Activated CD4-positive, alpha-beta T cell treated with anti-CD3 and anti-CD28 coated beads for 1 hour (primary cell): ENCODE measurements at places on chromosomes 16 and 17.

DNA sequence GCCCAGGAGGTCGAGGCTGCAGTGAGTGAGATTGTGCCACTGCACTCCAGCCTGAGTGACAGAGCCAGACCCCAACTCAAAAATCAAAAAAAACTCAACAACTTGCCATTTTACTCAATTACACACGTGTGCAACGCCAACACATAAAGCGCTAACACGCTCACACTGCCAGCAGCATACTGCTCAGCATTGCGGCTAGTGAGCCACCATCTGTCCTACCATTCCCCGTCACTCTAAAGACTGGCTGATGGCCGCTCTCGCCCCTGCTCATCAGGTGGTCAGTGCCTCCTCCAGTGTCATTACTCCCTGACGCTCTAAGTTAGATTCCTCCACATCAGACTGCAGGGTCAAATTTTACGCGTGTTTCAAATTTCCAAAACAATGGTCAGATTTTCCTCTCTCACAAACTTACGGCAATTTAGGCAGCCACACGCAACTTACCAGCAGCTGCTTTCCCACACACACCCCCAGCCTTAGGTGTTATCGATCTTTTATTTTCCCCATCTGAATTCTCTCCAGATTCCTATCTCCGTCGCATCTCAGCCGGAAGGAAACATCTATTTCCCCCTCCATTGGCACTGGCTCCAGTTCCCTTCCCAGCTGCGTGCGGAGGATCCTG, 240.8 kb downstream of the C16orf95 start:
- DNase-seq = no peak

DNA sequence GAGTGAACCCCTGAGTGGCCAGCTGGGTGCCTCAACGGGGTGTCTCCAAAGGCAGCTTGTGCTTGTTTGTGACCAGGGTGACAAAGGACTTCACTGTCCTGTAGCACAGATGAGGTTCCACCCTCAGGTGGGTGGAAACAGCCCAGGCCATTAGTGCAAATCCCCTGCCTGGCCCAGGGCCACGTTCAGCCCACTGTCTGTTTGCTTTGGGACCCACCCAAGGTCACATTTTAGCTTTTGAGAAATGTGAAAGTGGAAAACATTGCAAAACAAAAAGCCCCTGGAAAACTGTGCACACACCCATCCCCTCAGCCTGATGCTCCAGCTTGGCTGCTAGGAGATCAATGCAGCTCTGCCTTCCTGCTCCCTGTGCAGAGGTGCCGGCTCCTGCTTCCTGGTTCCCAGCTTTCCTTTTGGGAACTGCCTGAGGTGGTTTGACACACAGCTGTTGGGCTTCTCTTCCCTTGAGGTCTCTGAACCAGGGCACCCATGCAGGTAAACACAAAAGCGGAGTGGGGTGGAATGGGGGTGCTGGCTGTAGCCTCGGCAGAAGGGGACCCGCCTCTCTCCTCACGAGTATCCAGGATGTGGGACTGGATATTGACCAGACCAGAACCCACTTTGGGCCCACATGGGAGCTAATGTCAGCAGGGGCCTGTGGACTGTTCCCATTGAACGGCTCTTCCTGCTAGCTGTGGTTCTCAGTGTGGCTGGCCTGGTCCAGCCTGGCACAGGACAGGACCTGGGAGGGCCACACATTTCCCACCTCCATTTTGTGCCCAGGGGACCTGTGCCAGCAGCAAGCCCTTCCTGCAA, 7.9 kb upstream of the SPHK1 start:
- no peak for DNase-seq

GRCh38 chr17:17757391-17757791, 76.1 kb downstream of the RAI1 start:
- DNase-seq = no peak

DNA sequence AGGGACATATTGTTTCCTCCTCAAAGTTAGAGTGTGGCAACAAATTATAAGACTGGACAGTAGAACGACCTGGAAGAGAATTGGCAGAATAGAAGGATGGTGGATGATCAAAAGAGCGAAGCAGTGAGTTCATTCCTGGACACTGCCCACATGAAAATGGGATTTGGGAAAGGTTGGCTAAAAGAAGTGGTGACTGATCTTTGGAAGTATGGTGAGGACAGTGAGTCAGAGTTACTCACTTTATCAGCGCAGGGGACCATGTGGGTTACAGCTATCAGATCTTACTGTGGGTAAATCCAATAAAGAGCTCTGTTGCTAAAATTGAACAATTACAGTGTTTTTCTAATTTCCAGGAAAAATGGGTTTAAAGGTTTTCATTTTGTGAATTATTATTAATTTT, 2.7 kb upstream of the TANC2 start:
- DNase-seq = no peak

GRCh38 chr16:71811261-71811803, 2.7 kb upstream of the AP1G1 start:
- DNase-seq = no peak

DNA sequence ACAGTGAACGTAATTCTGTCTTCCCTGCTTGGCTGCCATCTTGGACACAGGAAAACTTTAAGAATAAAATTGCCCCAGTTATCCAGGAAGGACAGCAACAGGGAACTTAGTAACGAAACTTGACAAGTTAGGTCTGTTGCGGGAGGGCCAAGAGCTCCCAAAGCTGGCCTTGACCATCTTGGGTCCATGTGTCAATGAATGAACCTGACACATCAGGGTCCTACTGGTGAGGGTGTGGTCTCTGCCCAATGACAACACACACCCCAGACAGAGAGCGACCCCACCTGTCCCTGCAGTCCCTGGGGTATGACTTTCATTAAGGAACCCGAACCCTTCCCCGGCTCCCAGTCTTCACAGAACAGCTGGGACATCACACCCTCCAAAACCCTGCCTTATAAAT, 96.3 kb downstream of the NDE1 start:
- DNase-seq = no peak

DNA sequence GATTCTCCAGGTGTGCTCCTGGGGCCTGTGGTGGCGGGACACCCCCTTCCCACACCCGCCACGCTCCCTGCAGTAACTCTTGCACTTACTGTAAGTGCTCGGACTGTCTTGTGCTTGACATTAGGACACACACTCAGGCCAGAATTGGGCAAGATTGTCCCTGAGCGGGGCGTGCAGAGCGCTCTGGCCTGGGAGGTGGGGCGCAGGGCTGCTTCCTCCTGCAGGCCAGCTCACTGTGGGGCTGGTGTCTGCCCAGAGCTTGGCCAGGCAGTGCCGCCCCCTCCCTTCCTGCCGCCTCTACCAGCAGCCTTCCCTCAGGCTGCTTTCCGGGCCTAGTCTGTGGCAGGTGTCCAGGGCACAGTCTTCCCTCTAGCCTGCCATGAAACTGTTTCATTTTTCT, 6.1 kb upstream of the ATP6V0C start:
- DNase-seq = no peak

GRCh38 chr17:43736389-43736788, 22.2 kb downstream of the SOST start:
- no peak for DNase-seq

DNA sequence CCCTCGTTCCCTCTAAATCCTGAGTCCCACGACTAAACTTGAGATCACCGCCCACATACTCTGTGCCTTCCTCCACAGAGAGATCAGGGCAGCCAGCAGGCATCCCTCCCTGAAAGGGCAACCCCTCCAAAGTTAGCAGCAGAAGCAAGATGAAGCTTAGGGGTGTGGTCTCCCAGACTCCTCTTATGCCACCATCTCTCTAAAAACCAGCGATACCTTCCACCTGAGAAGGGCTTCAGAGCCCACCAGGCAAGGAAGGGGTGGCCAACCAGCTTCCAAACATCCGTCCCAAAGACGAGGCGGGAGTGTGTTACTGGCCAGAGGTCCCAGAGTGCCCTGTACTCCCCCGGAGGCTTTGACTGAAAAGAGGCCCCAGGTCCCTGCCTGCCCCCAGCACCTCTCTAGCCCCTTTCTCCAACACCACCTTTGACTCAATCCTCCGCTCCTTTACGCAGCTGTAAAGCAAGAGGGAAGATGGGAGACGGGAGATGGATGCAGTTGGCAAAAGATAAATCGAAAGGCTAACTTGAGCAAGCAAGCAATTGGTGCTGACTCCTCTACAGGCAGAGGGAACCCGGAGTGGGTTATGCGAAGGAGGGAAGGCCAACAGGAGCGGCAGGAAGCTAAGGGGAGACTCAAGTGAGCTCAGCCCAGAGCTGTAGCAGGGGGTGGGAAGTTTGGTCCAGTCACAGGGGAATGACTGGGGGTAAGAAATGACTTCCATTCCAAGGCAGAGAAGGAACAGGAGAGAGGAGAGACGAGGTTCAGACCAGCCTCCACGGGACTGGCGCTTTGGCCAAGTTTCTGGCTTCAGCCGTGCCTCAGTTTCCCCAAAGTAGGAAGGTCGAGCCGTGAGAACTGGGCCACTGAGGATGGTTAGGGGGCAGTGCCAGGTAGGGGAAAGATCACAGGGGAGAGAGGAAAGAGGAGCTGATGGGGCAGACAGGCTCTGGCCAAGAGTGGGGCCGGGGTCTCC, 1.0 kb downstream of the ST3GAL2 start:
- no peak for DNase-seq

- no peak for DNase-seq
Observed at GRCh38 chr16:52827456-52827855, 225.2 kb downstream of the CHD9NB start.

DNA sequence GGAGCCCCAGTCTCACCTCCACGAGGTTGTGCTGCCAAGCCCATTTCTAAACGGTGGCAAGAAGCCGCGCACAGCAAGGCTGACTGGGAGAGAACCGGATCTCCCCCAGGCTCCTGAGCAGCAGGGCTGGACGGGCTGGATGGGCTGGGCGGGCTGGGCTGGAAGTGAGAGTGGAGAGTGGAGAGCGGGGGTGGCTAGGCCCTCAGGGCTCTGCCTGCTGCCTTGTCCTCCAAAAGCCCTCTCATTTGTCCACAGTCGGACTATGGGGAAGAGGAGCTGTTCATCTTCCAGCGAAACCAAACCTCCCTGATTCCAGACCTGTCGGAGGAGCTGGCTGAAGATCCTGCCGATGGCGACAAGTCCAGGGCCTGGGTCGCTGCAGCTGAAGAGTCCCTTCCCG, 3.2 kb downstream of the DNAAF8 start:
- DNase-seq = no peak

DNA sequence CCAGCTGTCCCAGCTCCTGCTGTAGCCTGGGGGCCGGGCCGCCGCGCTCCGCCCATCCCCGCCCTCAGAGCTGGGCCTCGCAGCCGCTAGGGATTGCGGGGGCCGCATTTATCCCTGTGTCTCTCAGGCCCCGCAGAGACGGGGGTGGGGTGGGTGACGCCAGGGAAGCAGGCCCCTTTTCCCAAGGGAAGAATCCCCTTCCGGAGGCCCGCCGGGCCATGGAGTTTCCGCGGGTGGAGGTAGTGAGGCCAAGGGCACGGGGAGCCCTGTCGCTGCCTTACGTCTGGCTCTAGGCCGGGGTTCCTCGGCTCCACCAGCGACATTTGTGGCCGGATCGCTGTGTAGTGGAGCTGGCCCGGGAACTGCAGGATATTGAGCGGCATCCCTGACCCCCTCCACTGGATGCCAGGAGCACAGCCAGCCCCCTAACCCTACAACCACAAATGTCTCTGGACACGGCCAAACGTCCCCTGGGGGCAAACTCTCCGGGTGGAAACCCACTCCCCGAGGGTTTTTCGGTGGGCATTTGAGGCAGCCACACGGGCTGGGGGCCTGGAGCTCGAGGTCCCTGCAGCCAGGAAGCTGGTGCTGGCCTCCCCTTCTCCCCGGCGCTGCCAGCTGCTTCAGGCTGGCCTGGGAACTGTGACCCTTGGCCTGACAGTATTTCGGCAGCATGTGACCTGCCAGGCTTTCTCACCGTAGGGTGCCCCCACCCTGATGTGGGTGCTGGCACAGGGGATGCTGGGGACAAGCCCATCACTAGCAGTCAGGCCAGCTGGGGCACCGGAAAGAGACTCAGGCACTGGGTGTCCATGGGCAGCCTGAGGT, 12.0 kb upstream of the CD300A start:
- no peak for DNase-seq

DNA sequence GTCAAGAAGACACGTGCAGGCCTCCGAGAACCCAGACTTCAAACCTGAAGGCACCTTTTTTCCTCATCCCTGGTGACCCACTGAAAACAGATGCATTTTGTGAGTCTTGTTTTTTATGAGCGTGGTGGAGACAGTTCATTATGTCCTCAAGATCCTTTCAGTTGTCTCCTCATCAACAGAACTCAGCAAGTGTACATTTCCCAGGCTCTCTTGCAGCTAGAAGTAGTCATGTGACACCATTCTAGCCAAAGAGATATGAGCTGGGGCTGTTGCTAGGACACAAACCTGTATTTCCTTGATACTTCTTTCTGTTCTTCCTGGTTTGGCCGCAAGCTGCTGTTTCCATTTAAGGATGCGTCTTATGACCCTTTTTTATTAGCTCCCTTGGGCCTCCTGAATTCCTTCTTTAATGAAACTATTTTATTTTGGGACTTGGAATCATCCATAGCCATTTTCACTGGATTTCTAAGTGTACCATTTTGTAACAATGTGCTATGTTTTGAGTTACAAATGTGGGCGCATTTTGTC, 135.7 kb upstream of the FOXF1 start:
- DNase-seq = no peak

DNA sequence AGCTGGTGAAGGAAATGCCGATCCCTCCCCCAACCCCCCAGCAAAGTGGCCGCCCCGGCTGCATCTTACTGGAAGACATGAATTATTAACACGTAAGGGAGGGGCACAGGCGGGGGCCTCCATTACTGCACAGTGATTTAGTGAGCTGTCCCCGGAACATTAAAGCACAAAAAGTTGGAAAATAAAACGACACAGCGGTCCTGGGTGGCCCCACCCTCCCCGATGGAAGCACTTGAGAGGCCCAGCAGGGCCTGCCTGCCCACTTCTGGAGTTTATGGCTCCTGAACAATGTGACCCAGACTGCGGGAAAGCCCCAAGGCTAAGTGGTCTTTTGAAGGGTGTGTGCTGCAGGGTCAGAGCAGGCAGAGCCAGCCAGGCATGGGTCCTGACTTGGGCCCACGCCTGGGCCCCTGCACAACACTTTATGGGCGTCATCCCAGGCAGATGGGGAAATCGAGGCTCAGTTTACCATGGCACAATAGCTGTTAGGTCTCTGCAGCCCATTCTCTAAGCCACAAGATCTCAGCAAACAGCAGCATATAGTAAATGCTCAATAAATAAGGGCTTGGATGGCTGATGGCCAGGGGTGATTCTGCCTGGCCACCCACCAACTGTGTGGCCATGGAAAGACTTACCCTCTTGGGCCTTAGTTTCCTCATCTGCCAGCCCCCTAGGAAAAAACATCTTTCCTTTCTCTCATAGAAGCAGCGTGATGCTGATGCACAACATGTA, 22.8 kb downstream of the CCDC102A start:
- DNase-seq = no peak

DNA sequence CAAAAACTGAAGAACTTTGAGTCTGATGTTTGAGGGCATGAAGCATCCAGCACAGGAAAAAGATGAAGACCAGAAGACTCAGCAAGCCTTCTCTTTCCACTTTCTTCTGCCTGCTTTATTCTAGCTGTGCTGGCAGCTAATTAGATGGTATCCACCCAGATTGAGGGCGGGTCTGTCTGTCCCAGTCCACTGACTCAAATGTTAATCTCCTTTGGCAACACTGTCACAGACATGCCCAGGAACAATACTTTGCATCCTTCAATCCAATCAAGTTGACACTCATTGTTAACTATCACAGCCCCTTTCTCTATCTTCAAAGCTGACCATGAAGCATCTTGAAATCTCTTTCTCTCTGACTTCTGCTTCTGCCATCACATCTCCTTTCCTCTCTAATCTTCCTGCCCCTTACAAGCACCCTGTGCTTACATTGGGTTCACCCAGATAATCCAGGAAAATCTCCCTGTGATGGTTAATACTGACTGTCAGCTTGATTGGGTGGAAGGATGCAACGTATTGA, 115.9 kb upstream of the CDH13 start:
- DNase-seq = no peak

- DNase-seq = no peak
Observed at GRCh38 chr17:7041607-7042500, 2.0 kb downstream of the SLC16A11 start.
